Activated CD8-positive, alpha-beta memory T cell treated with anti-CD3 and anti-CD28 coated beads, Interleukin-2, amount 10 ng/mL, durations not matched to agents 7 days and 5 days (primary cell): ENCODE measurements at places on chromosomes 4 and X. TPM values are rescaled to one million over a fixed set of nuclear protein-coding genes. Genes with fewer than 3 reads are reported as not detected.

PF4V1 gene
- total RNA-seq: not detected

SSX2 gene
- not detected for total RNA-seq

H2BW2 gene
- total RNA-seq: not detected

ZNF630 gene
- total RNA-seq: 0.89 TPM

GPRIN3 gene
- 66.9 TPM for total RNA-seq

- H3K36me3 ChIP-seq: no peaks in the 10 kb centered on the region
- H3K4me3 ChIP-seq: no peak overlapping the region
- DNase-seq: no peak
- H3K27ac ChIP-seq: no peak overlapping the region
These were observed 36.8 kb downstream of the ANK2 start for GRCh38 chr4:113086172-113086695.

- no peaks in the 10 kb centered on the region for H3K27me3 ChIP-seq
- H3K4me1 ChIP-seq: no peaks in the 10 kb centered on the region
- no peaks in the 10 kb centered on the region for H3K36me3 ChIP-seq
- H3K4me3 ChIP-seq: no peak overlapping the region
- no peak overlapping the region for H3K27ac ChIP-seq
- no peak for DNase-seq
These were observed 166.1 kb downstream of the CCSER1 start for GRCh38 chr4:90293320-90293719.

DNA sequence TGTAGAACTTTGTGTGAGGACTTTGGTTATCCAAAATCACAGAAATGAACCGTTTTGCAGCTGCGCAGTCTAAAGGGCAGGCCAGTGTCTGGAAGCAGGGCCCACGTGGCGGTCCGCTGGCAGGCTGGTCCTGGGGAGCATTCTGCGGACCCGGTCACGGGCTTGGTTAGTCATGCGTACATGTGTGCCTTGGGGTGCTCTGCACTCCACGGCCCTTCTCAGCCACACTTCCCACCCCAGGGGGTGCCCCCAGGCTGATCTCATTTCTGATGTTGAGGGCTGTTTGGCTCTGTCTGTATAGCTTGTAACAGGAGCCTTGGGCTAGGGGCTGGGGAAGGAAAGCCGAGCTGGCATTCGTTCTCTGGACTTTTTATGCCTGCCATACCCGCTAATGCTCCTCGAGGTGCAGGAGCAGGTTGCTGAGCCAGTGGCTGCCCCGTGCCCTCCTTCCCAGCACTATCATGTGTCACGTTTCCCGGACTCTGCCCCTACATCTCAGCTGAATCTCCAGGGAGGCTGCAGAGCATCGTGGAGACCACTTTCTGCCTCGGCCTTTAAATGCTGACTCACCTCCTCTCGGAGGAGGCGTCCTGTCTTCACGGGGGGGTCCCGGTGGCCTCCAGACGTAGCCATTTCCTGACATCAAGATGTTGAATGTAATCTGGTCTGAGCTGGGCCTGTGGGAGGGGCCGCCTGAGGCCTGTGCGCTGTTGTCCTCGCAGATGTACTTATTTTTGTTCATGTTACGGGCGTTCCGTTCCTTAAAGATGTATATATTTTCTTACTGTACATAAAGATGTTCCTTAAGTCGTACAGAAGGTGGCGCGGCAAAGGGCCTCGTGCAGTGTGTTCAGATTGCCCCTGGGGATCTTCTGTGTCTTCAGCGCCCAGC lies 11.4 kb upstream of the TADA2B start:
- no peaks in the 10 kb centered on the region for H3K27me3 ChIP-seq
- H3K4me3 ChIP-seq: no peak overlapping the region
- no peak overlapping the region for H3K27ac ChIP-seq
- H3K4me1 ChIP-seq: peaks cover 3% of the 10 kb centered on the region

DNA sequence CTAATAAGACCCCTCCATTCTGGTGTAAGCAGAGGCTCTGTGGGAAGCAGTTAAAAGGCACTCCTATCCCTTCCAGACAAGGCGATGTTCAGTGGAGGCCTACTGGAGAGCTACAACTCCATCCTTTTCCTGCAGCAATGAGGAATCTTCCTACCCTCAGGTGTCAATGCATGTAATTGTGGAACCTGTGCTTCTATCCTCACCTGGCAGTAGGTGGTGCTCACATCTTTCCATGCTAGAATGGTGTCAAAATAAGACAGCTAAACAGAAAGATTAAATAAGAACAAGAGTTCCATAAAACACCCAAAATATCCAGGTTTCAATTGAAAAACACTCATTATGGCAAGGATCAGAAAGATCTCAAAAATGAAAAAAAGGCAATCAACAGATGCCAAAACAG lies 224.6 kb downstream of the IL15 start:
- H3K27me3 ChIP-seq: no peaks in the 10 kb centered on the region
- H3K4me3 ChIP-seq: no peak overlapping the region
- H3K4me1 ChIP-seq: no peaks in the 10 kb centered on the region
- no peaks in the 10 kb centered on the region for H3K36me3 ChIP-seq
- no peak overlapping the region for H3K27ac ChIP-seq
